ENCODE measurements at places on chromosomes 5 and 9.

- no peak for DNase-seq
Observed at GRCh38 chr5:178235588-178235974, 3.0 kb upstream of the PHYKPL start.

DNA sequence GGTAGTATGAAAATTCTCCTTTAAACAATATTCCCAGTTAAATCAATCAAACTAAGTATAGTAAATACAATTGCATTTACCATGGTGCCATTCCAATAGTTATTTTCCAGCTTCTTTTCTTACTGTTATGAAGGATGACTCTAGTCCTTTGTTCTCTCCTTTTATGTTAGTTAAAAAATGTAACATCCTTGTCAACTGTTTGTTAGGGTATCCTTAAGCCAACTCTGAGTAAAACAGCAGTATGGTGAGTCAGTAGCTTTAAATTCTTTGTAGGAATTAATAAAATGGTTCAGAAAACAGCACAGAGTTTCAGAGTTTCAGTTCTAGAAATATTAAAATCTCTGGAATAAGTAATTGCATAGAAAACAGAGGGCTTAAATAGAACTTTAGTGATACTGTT is 384.4 kb downstream of the MTRR start:
- no peak for DNase-seq

DNA sequence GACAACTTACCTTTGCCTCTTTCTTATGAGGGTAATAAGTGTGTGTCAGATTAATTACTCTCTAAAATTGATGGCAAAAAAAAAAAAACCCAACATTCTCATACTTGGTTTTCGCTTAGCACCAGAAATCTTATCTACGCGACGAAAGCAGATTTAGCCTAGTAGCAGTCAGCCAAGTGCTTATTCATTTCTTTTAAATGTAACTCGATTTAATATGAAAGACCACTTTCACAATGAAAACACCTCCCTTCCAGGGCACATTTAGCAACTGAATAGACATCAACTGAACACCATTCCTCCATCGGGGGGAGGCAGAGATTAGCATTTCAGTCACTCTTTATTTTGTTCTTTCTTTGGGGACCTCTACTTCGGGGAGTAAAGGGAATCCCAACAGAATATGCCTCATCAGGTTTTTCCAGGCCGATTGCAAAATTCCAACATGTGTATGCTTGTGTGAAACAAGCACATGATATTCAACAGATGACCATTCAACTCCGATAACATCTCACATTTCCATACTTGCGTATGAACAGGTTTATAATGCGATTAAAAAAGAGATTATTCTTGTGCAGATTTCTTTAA is 124.1 kb upstream of the RETREG1 start:
- no peak for DNase-seq

DNA sequence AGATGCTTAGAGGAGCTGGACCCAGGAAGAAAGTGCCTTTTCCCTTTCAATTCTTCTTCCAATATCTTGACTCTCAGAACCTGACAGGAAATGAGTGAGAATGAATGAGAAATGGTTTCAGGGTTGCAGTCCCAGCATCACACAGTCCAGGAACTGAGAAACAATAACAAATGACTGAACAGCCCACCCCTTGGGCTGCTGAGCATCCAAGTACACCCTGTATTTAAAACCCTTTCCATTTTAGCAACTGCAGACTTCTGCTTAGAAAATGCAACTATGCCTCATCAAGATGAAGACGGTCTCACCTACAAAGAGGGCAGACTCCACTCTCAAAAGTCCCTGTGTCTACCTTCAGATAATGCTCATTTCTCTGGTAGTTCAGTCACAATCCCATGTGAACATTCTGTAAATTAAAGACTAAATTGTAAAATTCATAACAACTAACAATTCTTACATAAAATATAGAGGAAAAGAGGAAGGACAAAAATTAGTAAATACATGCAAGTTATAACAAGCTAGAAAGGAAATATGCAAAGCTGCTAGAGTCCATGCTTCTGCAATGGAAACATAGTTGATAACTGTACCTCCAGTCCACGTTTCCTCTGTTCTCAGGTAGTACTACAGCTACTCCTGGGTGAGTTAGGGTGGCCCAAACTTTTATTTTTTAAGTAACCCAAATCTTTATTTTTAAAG is 316.5 kb downstream of the ICE1 start:
- no peak for DNase-seq

GRCh38 chr5:59300930-59301329 is 592.6 kb downstream of the PDE4D start:
- no peak for DNase-seq

- no peak for DNase-seq
Observed at GRCh38 chr5:81427566-81427965, 33.6 kb upstream of the ACOT12 start.

GRCh38 chr9:116318468-116319374 is 165.1 kb downstream of the PAPPA start:
- no peak for DNase-seq

- DNase-seq: no peak
Observed at GRCh38 chr9:114856942-114857315, 51.1 kb upstream of the TNFSF15 start.

- no peak for DNase-seq
Observed at GRCh38 chr5:23411994-23412393, 95.4 kb upstream of the PRDM9 start.

DNA sequence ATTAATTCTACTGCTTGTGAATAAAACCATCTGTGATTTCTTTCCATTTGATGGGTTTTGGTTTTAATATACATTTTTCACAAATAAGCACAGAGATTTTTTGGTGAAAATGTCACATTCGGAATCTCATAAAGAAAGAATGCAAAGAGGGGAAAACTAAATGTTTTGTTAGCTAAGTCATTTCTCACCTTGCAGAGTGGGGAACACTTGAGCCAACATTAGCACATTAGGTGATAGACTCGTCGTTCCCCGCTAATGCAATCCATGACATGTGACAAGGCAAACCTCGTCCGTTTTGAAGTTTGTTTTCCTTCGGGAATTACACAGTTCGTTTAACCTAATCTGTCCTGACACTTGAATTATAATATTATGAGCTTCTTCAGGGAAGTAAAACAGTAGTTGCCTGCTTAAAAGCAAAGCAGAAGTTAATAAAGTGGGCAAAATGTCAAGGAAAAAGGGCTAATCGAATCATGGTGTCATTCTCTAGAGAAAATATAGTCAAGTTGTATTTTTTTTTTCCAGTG is 95.8 kb upstream of the LMX1B start:
- DNase-seq: no peak

DNA sequence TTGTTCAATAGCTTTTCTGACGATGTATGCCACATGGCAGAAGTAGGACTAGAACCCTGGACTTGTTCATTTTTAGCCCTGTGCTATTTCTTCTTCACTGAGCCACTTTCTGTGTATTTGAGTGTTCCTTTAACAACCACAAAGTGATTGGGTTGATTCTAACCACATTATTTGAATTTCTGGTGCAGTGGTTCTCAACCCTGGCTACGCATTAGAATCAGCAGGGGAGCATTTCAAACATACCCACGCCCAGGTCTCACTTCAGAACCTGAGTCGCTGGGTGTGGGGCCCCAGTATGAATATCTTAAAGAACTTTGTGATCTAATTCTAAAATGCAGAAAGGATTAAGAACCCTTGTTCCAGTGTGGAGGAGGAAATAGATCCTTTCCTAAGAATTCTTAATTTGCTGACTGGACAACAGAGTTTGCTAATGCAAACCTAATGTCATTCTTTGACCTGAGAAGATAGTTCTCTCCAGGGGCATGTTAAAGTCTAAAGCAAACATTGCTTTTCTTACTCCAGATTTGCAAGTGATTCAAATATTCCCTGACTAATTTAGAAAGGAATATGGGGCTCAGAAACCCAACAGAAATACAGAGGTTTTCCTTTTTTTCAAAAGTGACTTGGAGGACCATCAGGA is 75.4 kb upstream of the GDNF start:
- DNase-seq: no peak

- DNase-seq: no peak
Observed at GRCh38 chr5:117738571-117738970, 1163.9 kb upstream of the SEMA6A start.

- no peak for DNase-seq
Observed at GRCh38 chr9:75360252-75360651, 271.9 kb downstream of the OSTF1 start.

DNA sequence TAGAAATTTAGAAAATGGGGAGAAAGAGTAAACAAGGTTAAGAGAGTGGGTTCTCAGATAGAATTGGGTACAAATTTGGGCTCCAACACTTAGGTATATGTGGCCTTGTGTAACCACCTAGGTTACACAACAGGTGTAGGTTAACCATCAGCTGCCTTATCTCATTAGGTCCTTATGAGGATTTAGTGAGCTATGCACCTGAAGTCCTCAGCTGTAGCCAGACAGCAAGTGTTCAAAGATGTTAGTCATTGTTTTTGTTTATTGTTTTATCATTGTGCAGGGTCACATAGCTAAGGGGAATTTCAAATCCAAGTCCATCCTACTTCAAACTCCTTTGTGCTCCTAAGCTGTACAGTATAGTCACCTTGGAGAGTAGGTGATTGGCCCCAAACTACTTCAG is 970 bp upstream of the TRIM32 start:
- no peak for DNase-seq

- DNase-seq: no peak
Observed at GRCh38 chr5:99025298-99026045, 96.7 kb upstream of the CHD1 start.

- DNase-seq: no peak
Observed at GRCh38 chr5:167937635-167937998, 353.8 kb upstream of the WWC1 start.

GRCh38 chr9:129270205-129270604 is 92.1 kb upstream of the IER5L start:
- DNase-seq: peak; percentile 42

DNA sequence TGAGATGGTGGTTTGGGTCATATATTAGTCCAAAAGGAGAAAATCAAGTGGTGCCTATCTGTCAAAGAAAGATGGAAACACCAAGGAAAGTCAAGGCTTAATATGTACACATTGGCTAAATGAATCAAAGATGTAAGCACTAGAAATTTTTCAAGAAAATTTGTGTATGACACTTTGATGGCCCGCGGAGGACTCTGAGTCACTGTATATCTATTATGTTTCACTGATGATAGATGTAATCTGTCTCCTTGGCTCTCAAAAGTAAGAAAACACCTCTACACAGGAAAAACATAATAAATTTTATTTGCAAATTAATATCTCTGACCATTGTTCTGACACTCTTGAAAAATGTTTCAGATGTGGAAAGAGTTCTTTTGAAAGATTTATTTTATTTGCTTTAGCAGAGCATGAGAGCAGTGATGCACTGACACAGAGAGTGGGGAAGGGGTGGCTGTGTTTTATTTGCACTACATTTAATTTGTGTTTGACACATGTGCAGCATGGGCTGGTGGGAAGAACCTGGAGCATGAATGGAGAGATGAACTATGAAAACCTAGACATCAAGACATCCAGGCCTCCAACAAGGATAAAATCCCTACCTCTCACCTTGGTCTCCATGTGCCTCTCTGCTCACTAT is 180.8 kb upstream of the GAS1 start:
- DNase-seq: no peak

- no peak for DNase-seq
Observed at GRCh38 chr5:68802430-68802829, 291.4 kb upstream of the SLC30A5 start.

DNA sequence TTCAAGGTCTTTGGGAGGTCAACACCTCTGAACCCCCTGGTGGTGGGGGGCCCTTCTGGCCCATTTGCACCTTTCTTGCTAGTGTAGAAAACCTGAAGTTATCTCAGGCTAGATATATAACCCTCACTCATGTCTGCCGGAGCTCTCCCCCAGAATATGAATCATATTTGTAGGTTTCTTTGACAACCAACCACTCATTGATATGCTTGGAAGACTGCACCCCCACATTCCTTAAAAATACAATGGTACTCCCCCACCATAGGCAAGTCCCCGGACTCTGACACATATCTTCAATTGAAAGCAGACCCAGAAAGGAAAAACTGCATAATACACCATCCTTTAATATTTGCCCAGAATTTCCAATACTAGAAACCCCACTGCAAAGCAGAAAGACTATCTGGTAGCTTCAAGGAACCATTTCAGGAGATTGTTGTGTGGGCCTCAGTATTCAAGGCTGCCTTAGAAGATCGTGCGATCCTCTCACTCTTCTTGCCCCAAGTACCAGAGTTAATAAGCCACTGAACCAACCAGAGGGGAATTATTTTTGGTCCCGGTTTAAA is 978 bp upstream of the UBE2B start:
- no peak for DNase-seq

DNA sequence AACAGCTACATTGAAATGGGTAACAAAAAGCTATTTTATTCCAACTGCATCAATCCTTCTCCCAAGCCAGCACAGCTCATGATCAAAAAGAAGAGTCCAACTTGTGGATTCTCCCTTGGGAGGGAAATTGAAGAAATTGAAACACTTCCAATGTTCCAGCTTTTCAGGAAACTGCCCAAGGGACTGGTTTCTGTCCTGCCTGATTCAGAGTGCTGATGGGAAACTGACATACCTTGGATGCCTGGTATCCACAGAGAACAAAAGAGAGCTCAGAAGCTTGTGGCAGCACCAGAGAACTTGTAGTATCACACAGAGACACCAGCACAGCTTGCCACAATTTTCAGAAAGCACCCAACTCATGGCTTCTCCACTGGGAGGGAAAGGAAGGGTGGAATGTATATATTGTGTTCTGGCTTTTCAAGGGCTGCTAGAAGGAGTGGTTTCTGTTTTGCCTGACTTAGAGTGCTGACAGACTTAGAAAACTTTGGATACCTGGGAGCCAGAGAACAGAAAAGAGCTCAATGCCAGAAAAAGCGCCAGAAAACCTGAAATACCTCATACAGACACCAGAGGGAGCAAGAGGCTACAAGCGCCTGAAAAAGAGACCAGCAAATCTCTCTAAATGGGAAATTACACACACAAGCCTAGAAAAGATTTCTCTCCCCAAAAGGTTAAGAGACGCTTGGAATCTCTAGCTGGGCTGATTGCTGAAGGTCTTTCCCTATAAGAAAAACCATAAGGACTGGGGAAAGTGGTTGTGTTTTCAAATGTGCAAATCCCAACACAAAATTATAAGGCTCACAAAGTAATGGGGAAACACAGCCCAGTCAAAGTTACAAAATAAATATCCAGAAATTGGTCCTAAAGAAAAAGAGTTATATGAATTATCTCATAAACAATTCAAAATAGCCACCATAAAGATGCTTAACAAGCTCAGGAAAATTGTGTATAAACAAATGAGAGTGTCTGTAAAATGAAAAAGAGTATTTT is 178.8 kb downstream of the SPOCK1 start:
- DNase-seq: peak; percentile 31

GRCh38 chr9:112864403-112864802 is 26.3 kb downstream of the SLC46A2 start:
- DNase-seq: no peak

- no peak for DNase-seq
Observed at GRCh38 chr9:77975036-77975435, 56.6 kb downstream of the GNAQ start.

DNA sequence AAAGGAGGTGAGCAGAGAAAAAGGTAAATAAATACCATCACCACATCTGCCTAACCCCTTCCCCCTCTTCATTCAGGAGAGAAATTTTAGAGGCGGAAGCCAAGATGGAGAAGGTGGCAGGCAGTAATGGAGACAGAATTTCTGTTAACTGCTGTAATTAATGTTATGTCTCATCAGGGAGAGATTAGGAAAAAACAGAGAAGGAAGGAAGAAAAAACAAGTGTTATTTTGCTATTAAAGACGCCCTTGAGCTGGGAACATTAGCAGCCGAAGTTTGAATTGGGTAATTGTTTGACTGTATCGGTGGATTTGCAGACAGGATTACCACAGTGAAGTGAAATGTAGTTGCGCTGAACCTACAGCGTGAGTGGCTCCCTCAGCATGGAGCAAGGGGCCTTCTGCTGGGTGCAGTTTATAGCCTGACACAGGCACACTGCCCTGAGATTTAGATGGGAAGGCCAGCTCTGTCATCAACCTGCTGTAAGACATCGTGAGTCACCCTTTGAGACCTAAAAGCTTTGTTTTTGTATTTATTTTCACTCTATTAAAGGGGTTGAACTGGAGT is 136.3 kb downstream of the ASTN2 start:
- DNase-seq: no peak

All from CD4-positive, alpha-beta T cell treated with Interleukin-1 beta for 1 hour (primary cell).